ENCODE measurements at places on chromosomes 7 and 10.

GRCh38 chr10:117499248-117500105 lies 43.1 kb upstream of the EMX2 start:
- no peak for DNase-seq

DNA sequence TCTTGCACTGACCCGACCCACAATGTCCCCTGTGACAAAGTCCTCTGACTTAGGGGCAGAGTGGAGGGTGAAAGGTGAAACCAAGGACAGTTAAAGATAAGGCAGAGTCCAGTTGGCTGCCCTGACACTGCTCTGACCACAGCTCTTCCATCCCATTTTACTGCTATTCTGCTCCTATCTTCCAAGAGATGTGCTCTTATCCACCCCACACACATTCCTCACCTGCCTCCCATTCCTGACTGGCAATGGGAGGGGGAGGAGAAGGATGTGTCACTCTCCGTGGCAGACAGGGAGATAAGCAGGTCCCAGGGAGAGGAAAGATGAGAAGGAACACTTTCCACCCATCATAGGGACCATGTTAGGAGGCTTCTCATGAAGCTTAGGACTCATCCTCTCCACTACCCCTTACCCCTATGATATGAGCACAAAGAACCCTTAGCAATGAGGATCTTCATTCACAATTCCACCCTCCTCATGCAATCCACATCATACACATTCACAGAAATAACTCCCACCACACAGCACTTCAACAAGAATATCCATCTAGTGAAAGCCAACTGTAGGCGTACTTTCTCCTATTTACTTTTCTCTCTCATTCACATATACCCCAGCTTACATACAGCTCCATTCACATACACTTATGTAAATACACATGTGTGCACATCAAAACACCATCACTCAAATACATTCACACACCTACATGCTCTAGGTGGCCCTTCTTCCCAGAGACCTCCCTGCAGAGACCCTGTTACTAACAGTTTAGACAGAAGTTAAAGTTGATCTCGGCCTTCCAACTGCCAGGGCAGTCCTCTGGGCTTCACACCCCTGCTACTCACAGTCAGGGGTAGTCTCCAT lies 6.6 kb downstream of the SYNPO2L start:
- DNase-seq = no peak

DNA sequence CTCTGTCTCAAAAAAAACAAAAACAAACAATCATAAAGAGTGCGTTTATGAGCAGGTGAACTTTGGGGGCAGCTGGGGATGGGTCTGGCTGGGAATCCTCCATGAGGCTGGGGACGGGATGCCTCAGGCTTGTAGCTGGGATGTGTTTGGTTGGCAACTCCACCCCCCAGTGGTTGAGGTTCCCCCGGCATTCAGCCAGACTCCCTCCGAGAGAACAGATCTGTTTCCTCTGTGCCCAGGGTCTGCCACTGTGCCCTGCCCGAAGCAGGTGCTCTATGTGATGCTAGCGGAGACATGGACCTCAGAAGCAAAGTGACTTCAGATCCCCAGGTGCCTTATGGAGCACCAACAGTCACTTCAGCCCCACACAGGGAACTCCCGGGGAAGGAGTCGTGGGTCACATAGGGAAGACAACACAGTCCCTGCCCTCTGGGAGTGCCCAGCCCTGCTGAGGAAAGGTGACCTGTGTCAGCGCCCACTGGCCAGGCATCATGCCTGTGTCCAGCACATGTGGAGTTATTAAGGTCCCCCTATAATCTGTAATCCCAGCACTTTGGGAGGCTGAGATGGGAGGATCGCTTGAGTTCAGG lies 29.3 kb upstream of the GTF2IRD1 start:
- no peak for DNase-seq

GRCh38 chr10:16905320-16905719 lies 88.1 kb upstream of the RSU1 start:
- no peak for DNase-seq

GRCh38 chr10:104501864-104502579 lies 139.1 kb upstream of the SORCS3 start:
- no peak for DNase-seq
